ENCODE measurements at places on chromosomes 16 and 17.
A peak's percentile ranks its signal among the peaks of the same experiment; 100 is the strongest.

DNA sequence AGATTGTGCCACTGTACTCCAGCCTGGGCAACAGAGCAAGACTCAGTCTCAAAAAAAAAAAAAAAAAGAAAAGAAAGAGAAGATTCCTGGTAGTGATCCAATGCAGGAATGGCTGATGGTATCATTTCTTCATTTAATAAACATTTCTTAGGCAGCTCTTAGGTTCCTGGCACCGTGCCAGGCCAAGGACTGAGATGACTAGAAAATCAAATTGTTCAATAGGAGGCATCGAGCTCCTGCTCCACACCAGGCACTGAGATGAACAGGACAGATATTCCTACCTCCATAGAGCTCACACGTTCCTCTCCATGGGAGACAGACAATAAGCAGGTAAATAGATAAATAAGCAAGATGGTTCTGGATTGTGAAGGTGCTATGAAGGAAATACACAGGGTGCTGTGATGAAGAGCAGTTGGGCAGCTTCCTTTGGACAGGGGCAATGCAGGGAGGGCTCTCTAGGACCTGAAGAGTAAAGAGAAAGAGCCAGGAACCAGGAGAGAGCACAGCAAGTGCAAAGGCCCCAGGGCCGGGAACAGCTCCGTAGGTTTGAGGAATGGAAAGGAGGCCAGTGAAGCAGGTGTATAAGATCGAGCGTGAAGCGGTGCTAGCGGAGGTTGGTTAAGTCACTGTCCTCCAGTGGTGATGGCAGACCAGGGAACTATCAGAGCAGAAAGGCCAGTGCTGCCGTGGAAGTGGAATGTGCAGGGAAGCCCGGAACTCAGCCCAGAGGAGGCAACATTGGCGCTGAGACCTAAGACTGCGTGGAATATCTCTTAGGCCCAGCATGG lies 26.5 kb upstream of the CRHR1 start:
- no peak for DNase-seq
- H3K4me3 ChIP-seq = no peak overlapping the region
- H3K36me3 ChIP-seq = no peaks in the 10 kb centered on the region

DNA sequence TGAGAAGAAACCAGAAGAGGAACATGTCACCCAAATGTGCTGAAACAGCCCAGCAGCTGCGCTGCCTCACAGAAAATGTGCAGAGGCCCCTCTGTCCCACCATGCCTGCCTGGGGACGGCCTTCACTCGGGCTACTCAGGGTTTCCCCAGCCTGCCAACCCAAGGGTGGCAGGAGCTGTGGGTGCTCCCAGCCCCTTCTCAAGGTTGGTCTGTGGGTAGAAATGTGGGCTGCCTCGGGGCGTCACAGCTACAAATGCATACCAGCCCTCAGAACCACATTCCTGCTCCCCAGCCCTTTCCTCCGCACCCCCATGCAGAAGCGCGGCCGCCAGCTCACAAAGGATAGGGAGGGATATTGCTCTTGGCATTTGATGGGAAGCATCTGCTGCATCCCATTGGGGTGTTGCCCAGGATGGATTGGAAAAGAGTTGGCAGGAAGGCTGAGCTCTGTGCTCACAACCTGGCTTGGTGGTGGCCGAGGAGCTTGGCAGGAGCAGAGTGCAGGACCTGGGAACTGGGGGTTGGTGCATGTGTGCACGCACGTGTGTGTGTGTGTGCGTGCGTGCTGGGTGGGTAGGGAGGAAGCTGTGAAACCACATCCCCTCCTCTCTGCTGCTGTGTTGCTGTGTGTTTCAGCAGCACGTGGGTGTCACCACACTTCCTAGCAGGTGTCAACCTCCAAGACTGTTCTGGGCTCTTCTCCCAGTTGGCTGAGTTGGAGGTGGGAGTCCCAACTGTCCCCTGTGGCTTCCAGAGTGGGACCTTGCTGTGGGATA lies 304.4 kb downstream of the SEC14L1 start:
- H3K4me3 ChIP-seq = peak overlapping the region; percentile 15
- no peak for DNase-seq
- H3K27ac ChIP-seq = peak overlapping the region; percentile 88
- H3K27me3 ChIP-seq = no peaks in the 10 kb centered on the region

DNA sequence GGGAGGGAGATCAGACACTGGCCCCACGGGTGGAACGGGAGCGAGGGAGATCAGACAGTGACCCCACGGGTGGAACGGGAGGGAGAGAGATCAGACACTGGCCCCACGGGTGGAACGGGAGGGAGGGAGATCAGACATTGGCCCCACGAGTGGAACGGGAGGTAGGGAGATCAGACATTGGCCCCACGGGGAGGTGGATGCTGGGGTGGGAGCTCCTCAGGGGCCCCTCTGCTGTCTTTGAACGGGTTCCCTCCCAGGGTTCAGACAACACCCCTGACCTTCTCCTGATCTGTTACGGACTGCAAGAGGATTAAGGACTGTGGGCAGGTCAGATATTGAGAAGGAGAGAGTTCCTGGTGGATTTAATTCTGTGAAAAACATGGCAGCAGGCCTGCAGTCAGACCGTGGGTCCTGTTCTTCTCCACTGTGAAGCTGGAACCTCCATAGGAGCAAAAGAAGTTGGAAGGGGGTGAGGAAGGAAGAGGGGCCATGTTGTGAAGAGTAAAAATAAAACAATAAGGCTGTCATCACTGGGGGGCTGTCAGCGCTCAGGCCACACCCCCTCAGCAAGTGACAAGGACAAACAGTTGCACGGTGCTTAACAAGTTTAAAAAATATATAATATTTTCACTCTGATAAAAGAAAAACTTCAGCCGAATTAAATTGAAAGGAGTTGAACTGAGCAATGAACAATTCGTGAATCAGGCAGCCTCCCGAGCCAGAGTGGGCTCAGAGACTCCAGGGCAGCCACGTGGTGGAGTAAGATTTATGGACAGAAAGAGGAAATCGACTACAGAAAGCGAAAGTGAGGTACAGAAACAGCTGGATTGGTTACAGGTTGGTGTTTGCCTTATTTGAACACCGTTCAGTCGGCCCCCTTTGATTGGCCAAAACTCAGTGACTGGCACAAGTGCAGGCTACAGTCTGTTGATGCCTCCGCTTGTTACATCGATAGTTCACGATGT lies 348.7 kb upstream of the TNRC6C start:
- no peak for DNase-seq
- peaks cover 8% of the 10 kb centered on the region for H3K27me3 ChIP-seq
- H3K27ac ChIP-seq = peak overlapping the region; percentile 51
- H3K36me3 ChIP-seq = no peaks in the 10 kb centered on the region

GRCh38 chr16:87558682-87559081 lies 43.6 kb upstream of the JPH3 start:
- H3K27me3 ChIP-seq = peaks cover 28% of the 10 kb centered on the region
- H3K4me1 ChIP-seq = peaks cover 9% of the 10 kb centered on the region
- H3K27ac ChIP-seq = no peak overlapping the region
- H3K36me3 ChIP-seq = no peaks in the 10 kb centered on the region
- no peak for DNase-seq

DNA sequence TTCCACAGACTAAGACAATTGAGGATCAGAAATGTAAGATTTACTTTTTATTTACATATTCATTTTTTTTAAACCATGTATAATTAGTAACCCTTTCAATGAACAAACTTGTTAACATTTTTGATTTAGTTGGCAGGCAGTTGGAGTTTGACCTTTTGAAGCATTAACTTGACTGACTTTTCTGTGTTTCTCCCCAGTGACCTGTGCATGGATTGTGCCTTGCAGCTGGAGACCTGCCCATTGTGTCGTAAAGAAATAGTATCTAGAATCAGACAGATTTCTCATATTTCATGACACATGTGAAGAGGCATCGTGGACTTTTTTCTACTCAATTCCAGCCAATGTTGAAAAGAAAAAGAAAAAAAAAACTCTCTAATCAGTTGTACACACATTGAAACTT lies 6.4 kb upstream of the ARL2BP start:
- H3K4me3 ChIP-seq = no peak overlapping the region
- H3K36me3 ChIP-seq = peaks cover 65% of the 10 kb centered on the region
- H3K27ac ChIP-seq = no peak overlapping the region
- H3K27me3 ChIP-seq = no peaks in the 10 kb centered on the region
- DNase-seq = no peak

Data from left ventricle myocardium inferior (tissue), 1 donor.